ENCODE measurements at places on chromosomes 5 and 9.

GRCh38 chr5:1750469-1750868 lies 49.2 kb downstream of the MRPL36 start:
- no peak for DNase-seq

- no peak for DNase-seq
Measured at GRCh38 chr9:109969011-109969410, 189.0 kb downstream of the PALM2AKAP2 start.

DNA sequence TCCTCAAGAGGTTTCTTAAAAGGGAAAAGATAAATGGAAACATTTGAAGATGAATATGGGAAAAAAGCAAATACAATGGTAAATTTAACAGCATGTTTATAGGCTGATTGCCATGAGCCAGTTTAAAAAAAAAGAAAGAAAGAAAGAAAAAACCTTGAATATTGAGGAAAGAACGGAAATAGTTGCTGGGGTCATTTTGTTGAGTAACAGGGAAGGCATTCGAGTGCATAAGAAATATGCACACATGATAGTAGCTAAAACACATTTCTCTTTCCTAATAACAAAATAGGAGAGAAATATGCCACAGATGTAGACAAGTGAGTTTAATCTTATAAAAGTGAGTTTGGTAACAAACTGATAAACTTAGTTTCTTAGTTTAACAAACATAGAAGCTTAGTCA lies 864.6 kb upstream of the ACO1 start:
- no peak for DNase-seq

GRCh38 chr5:94908889-94909480 lies 290.5 kb downstream of the SLF1 start:
- DNase-seq = no peak

- DNase-seq = no peak
Measured at GRCh38 chr9:87885484-87886189, 3.0 kb downstream of the SPATA31E1 start.

GRCh38 chr5:124738681-124739633 lies 7.5 kb downstream of the ZNF608 start:
- no peak for DNase-seq

GRCh38 chr9:126561582-126561981 lies 52.1 kb upstream of the LMX1B start:
- no peak for DNase-seq

DNA sequence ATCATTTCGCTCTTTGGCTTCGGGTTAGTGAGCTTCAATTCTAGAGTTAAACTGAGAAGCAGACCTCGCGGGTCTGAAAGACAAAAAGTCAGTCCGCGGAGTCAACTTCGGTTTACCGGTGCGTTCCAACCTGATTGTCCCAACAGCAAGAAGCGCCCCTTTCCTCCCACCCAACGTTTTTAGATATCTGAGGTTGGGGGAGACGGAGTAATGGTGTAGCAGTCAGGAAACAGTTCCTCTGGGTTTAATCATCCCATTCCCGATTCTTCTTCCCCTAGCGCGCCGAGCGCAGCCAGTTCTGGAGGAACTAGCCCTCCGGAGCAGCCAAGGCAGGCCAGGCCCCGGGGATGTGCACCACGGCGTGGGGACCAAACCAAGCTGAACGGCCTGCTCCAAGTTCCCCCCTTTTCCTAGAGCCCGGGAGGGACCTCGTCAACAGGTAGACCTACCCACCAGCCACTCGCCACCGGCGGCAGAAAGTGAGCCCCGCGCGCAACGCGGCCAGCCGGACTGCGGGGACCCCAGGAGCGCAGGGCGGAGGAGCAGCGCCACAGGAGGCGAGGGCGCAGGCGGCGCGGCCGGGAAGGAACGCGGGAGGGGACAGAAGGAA lies 622 bp upstream of the ISL1 start:
- peak; percentile 7 for DNase-seq

- peak; percentile 69 for DNase-seq
Measured at GRCh38 chr9:6827439-6828145, 69.8 kb downstream of the KDM4C start.

- DNase-seq = no peak
Measured at GRCh38 chr5:117327511-117327910, 752.9 kb upstream of the SEMA6A start.

DNA sequence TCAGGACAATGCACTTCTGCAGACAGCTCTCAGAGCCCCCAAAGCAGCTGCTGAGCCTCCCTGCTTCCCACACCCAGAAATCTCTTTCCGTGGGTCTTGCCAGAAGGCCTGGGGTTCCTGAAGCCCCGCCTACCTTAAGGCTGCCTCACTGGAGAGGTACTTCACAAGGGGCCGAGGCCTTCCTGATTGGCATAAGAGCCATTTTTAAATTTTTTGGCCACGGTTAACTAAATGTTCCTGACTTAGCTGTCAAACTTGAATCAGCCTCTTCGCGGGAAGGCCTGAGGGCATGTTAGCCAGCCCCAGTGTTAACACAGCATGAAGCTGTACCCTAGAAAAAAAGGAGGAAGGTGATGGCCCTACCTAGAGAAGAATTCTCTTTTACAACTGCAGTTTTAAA lies 20.7 kb upstream of the EPB41L4B start:
- no peak for DNase-seq

GRCh38 chr9:109115931-109116526 lies 3.7 kb downstream of the TMEM245 start:
- DNase-seq = no peak
